ENCODE measurements at places on chromosomes 12 and 14. TPM values are rescaled to one million over a fixed set of nuclear protein-coding genes. Genes with fewer than 3 reads are reported as not detected.

DNA sequence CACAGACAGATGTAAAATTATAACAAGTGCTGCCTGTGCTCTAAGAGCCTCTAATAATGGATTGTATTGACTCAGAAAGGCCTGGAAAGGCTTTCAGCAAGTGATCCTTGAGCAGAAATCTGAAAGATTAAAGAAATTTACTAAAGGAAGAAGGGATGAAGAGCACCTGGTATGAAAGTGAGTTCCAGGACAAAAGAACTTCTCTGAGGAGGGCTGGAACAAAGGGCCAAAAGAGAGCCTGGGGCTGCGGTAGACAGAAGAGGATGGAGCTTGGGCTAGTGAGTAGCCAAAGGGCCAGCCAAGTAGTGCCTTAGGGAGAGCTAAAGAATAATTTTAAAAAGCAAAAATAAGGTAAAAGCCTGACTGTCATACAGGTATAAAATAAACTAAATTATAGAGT, 44.0 kb downstream of the BCAT1 start:
- no peak for DNase-seq
- H3K4me3 ChIP-seq, result no peak overlapping the region
- H3K4me1 ChIP-seq, result no peaks in the 10 kb centered on the region
- H3K27ac ChIP-seq, result no peak overlapping the region
- no peaks in the 10 kb centered on the region for H3K27me3 ChIP-seq
- H3K36me3 ChIP-seq, result no peaks in the 10 kb centered on the region

DNA sequence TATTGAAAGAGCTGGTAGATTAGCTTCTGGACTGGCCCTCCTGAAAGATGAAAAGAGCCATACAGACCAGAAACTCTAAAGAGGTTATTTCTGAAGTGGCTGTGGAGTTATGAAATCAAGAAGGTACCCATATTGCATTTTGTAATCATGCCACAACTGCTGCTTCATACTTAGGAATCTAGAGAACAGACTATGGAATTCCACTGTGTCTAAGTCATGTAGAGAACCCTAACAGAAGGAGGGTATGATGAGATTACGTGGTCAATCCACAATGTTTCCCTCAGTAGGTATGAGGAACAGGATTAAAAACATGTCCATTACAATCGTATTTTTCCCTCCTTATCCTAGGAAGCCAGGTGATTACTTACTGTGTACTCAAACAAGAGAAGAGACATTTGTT, 708.8 kb downstream of the RERGL start:
- H3K4me1 ChIP-seq, result no peaks in the 10 kb centered on the region
- no peak overlapping the region for H3K4me3 ChIP-seq
- H3K36me3 ChIP-seq, result no peaks in the 10 kb centered on the region
- DNase-seq, result no peak
- H3K27ac ChIP-seq, result no peak overlapping the region
- H3K27me3 ChIP-seq, result no peaks in the 10 kb centered on the region

GRCh38 chr12:46267825-46268582, 839 bp downstream of the SLC38A1 start:
- peak overlapping the region; percentile 87 for H3K27ac ChIP-seq
- peak overlapping the region; percentile 44 for H3K4me3 ChIP-seq
- no peaks in the 10 kb centered on the region for H3K36me3 ChIP-seq

GRCh38 chr12:112116232-112117060, 7.9 kb upstream of the NAA25 start:
- peaks cover 23% of the 10 kb centered on the region for H3K4me1 ChIP-seq
- peak; percentile 83 for DNase-seq
- H3K27me3 ChIP-seq, result no peaks in the 10 kb centered on the region
- peak overlapping the region; percentile 81 for H3K27ac ChIP-seq

GRCh38 chr12:101637936-101638335, 43.2 kb downstream of the MYBPC1 start:
- peaks cover 6% of the 10 kb centered on the region for H3K4me1 ChIP-seq
- DNase-seq, result no peak
- H3K36me3 ChIP-seq, result no peaks in the 10 kb centered on the region
- H3K4me3 ChIP-seq, result no peak overlapping the region
- H3K27me3 ChIP-seq, result no peaks in the 10 kb centered on the region

DNA sequence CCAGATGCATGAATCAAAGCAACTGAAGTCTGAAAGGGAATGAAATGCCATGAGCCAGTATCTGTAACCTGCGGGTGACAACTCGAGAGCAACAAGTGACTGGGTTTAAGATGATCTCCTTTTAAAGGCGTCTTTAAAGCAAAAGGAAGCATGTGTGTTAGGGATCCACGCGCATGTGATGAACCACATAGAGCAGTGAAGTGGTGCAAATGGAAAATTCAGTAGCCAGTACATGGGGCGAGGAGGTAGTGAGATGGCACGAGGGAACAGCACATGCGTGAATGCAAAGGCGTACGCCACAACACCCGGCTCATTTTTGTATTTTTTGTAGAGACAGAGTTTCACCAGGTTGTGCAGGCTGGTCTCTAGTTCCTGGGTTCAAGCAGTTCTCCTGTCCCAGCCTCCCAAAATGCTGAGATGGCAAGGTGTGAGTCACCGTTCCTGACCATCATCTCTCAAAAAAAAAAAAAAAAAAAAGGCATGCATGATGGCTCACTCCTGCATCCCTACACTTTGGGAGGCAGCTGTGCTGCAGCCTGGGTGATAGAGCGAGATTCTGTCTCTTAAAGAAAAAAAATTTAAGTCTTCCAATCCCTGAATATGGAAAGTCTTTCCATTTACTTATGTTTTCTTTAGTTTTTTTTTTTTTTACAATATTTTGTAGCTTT, 24.6 kb upstream of the BCL7A start:
- H3K27ac ChIP-seq, result peak overlapping the region; percentile 48
- H3K4me3 ChIP-seq, result no peak overlapping the region
- no peaks in the 10 kb centered on the region for H3K36me3 ChIP-seq
- DNase-seq, result no peak
- no peaks in the 10 kb centered on the region for H3K4me1 ChIP-seq
- no peaks in the 10 kb centered on the region for H3K27me3 ChIP-seq

ANKRD13A gene
- total RNA-seq, result 26.0 TPM

TMEM132C gene
- total RNA-seq, result 10.5 TPM

NDRG2 gene
- 360 TPM for total RNA-seq

TMTC1 gene
- 60.1 TPM for total RNA-seq

TAS2R42 gene
- not detected for total RNA-seq

GRCh38 chr12:11651785-11652184, 2.3 kb downstream of the ETV6 start:
- no peaks in the 10 kb centered on the region for H3K36me3 ChIP-seq
- H3K27me3 ChIP-seq, result no peaks in the 10 kb centered on the region
- no peak for DNase-seq
- H3K4me1 ChIP-seq, result no peaks in the 10 kb centered on the region
- peak overlapping the region; percentile 72 for H3K4me3 ChIP-seq

- no peak overlapping the region for H3K27ac ChIP-seq
- H3K4me1 ChIP-seq, result no peaks in the 10 kb centered on the region
Measured at GRCh38 chr14:53814392-53814791, 142.2 kb downstream of the BMP4 start.

GRCh38 chr12:6899837-6900519, 4.6 kb upstream of the LRRC23 start:
- no peak overlapping the region for H3K4me3 ChIP-seq
- DNase-seq, result peak; percentile 80
- H3K4me1 ChIP-seq, result no peaks in the 10 kb centered on the region
- H3K36me3 ChIP-seq, result no peaks in the 10 kb centered on the region

DNA sequence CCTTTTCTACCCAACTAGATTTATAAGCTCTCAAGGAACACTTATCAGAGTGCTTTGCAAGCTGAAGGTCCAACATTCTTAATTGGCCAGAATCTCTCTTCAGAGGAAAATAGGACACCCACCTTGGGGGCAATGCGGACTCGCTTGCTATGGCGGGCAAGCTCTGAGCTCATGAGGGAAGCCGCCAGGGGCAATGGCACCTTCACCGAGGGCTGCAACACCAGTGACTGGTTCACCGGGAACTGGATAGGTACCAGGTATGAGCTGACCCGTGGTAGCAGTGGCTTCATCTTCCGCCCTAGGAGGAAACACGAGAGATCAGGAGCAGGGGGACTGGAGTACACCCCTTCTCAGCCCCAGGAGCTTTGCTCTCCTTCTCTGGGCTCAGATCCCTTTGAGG, 7.4 kb upstream of the TEX52 start:
- H3K4me3 ChIP-seq, result no peak overlapping the region
- no peak for DNase-seq
- no peaks in the 10 kb centered on the region for H3K27me3 ChIP-seq
- H3K4me1 ChIP-seq, result no peaks in the 10 kb centered on the region
- H3K27ac ChIP-seq, result no peak overlapping the region

DNA sequence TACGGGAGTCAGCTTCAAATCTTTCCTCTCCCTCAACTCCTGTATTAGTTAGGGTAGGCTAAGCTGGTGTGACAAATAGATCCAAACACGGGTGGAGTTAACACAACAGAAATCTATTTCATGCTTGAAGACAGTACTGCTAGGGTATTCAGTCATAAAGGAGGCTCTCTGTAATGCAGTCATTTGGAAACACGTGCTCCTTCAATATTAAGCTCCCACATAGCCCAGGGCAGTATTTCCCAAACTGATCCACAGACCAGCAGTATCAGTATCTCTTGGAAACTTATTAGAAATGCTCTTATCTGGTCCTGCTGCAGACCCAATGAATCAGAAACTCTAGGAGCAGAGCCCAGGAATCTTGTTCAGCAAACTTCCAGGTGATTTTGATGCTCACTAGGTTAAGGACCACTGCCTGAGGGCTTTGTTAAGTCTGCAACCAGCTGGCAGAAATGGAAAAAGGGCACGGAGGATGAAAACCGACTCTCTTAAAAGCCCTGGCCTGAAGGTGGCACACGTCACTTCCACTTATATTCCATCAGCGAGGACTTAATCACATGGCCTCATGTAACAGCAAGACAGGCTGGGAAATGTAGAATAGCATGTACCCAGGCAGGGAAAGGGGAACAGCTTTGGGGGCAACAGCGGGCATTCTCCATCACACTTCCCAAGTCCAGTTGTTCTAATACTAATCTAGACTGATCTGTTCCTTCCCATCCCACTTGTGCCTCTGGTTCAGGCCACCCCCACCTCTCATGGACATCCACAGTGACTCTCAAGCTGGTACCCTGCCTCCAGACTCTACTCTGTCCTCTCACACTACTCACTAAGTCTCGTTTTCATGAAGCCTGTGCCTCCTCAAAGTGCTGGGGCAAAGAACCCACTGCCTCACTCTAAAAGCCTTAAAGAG, 38.2 kb upstream of the RIC8B start:
- H3K27ac ChIP-seq, result no peak overlapping the region
- no peak overlapping the region for H3K4me3 ChIP-seq
- DNase-seq, result no peak
- H3K27me3 ChIP-seq, result no peaks in the 10 kb centered on the region
- peaks cover 12% of the 10 kb centered on the region for H3K4me1 ChIP-seq
- no peaks in the 10 kb centered on the region for H3K36me3 ChIP-seq

- H3K4me1 ChIP-seq, result peaks cover 4% of the 10 kb centered on the region
- H3K27me3 ChIP-seq, result no peaks in the 10 kb centered on the region
- H3K36me3 ChIP-seq, result no peaks in the 10 kb centered on the region
- H3K4me3 ChIP-seq, result no peak overlapping the region
Measured at GRCh38 chr12:28550757-28551704, 360.8 kb downstream of the CCDC91 start.

- no peaks in the 10 kb centered on the region for H3K36me3 ChIP-seq
- no peak for DNase-seq
- no peaks in the 10 kb centered on the region for H3K4me1 ChIP-seq
- H3K4me3 ChIP-seq, result no peak overlapping the region
Measured at GRCh38 chr14:74325446-74325845, 22.7 kb upstream of the ABCD4 start.

DNA sequence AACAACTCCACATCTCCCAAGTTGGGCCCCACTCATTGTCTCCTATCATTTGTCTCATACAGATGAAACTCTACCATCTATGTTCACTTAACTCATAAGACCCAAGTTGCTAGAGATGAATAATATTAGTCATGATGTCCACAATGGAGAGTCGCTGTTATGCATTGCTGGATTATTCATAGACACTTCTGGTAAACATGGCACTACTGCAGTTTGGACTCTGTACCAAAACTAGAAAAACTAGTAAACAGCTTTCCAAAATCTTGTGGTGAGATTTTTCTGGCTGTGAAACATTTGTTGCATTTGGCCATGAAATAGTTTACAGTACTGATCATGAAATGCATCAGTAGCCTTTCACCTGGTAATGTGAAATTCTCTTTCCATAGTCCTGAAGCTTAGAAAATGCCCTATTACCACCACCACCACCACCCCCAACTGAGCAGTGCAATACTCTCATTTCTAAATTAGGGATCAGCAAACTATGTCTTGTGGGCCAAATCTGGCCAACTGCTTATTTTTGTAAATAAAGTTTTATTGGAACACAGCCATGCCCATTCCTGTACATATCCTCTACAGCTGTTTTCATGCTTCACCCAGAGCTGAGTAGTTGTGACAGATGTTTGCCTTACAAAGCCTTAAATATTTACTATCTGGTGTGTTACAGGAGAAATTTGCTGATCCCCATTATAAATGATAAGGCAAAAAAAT, 236.5 kb downstream of the DPF3 start:
- H3K4me1 ChIP-seq, result no peaks in the 10 kb centered on the region
- no peak for DNase-seq
- peaks cover 7% of the 10 kb centered on the region for H3K36me3 ChIP-seq
- no peaks in the 10 kb centered on the region for H3K27me3 ChIP-seq
- no peak overlapping the region for H3K4me3 ChIP-seq

ESRRB gene
- total RNA-seq, result 10.0 TPM

CCDC196 gene
- total RNA-seq, result not detected

- no peak overlapping the region for H3K27ac ChIP-seq
- peaks cover 3% of the 10 kb centered on the region for H3K36me3 ChIP-seq
- H3K4me1 ChIP-seq, result no peaks in the 10 kb centered on the region
- H3K27me3 ChIP-seq, result no peaks in the 10 kb centered on the region
Measured at GRCh38 chr12:112946236-112947000, 8.1 kb downstream of the OAS3 start.

SLC38A4 gene
- 2.0 TPM for total RNA-seq

GRCh38 chr14:100711493-100711892, 15.2 kb upstream of the DLK1 start:
- H3K4me3 ChIP-seq, result no peak overlapping the region
- H3K27me3 ChIP-seq, result no peaks in the 10 kb centered on the region
- DNase-seq, result no peak
- H3K4me1 ChIP-seq, result no peaks in the 10 kb centered on the region

- no peak overlapping the region for H3K27ac ChIP-seq
- DNase-seq, result no peak
- H3K27me3 ChIP-seq, result no peaks in the 10 kb centered on the region
- no peaks in the 10 kb centered on the region for H3K36me3 ChIP-seq
Measured at GRCh38 chr14:78863143-78863542, 693.0 kb downstream of the NRXN3 start.

DIO2 gene
- total RNA-seq, result 0.28 TPM

GALNT6 gene
- 2.8 TPM for total RNA-seq

DNA sequence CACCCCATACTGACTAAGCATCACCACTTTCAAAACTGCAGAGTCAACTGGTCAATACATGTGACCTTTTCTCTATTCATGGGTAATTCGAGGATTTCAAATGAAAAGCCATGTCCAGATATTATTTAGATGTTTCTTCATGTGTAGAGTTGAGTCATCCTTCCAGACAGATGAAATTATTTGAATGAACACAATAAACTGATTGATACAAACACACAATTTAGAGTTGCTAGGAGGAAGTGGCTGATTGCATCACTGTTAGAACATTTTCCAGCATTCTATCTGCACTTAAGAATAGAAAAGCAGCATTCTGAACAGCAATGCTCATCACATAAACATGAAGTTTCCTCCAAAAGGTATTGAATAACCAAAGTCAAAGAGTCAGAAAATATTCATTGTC, 273.5 kb upstream of the SOX5 start:
- no peaks in the 10 kb centered on the region for H3K36me3 ChIP-seq
- no peak for DNase-seq
- H3K4me1 ChIP-seq, result no peaks in the 10 kb centered on the region

- no peak overlapping the region for H3K27ac ChIP-seq
- no peak for DNase-seq
- no peaks in the 10 kb centered on the region for H3K27me3 ChIP-seq
- H3K4me3 ChIP-seq, result no peak overlapping the region
- H3K36me3 ChIP-seq, result peaks cover 27% of the 10 kb centered on the region
Measured at GRCh38 chr14:102201776-102202175, 62.1 kb downstream of the WDR20 start.

All from right atrium auricular region (tissue), 2 donors.